Activated T-cell treated with anti-CD3 and anti-CD28 coated beads, Interleukin-2, amount 50 U/mL, for 1 hour (primary cell): ENCODE measurements at places on chromosomes 11 and 22.
A peak's percentile ranks its signal among the peaks of the same experiment; 100 is the strongest.

- DNase-seq: no peak
Measured at GRCh38 chr11:86923999-86924766, 31.0 kb downstream of the FZD4 start.

DNA sequence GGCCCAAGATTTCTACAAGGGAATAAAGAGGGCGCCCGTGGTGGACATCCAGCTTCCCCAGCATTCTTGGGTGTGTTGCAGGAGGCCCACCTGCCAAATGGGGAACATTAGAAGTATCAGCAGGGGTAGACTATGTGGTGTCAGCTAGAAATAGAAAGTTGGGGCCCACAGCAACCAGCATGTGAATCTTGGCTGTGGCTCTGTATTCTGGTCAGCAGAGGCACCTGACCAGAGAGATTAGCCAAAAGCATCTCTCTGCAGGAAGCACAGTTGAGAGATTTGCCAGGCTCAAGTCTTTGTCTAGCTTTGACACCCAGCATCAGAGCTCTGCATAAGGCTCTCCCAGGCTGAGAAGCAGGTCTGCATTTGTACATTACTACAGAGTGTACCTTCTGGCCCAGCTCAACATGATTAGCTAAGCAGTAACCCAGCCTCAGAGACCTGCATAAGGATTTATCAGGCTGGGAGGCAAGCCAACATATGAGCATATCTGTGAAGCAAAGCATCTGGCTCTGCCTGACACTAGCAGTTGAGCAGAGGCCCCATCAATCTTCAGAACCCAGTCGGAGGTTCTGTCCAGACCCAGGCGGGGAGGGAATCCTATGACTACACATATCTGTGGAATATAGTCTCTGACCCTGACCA, 79.9 kb downstream of the MS4A13 start:
- no peak for DNase-seq

- DNase-seq: no peak
Measured at GRCh38 chr22:23403152-23403719, 176.9 kb downstream of the IGLL1 start.

GRCh38 chr11:17260020-17260419, 16.5 kb upstream of the NUCB2 start:
- no peak for DNase-seq

DNA sequence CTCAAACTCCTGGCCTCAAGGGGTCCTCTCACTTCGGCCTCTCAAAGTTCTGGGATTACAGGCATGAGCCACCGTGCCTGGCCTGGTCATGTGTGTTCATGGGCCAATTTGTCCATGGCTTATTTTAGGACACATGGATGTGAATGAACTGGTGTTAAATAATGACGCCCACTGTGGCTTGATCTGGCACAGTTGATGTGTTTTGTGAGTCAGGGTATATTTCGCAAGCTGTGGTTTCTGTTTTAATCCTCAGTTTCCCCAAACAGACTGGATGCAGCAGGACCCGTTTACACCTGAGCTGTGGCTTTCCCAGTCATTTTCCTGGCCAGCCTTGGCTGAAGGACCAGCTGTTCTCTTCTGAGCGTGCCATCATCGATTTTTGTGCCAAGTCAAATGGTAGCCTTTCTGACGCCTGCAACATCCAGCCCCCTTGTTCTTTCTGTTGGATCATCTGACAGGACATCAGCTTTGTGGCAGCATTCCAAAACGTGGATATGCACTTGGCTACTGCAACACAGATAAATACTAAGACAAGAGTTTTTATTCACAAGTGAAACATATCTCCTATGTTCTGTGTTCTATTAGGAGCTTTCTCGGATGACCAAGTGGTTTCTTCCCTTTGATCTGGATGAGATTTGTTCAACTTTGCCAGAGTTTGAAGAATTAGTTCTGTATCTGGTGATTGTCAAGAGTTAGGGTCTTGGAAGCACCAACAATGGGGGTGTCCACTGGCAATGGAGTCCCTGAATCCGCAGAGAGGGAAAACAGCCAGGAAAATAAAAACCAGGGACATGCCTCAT, 40.0 kb upstream of the SEPTIN5 start:
- no peak for DNase-seq

DNA sequence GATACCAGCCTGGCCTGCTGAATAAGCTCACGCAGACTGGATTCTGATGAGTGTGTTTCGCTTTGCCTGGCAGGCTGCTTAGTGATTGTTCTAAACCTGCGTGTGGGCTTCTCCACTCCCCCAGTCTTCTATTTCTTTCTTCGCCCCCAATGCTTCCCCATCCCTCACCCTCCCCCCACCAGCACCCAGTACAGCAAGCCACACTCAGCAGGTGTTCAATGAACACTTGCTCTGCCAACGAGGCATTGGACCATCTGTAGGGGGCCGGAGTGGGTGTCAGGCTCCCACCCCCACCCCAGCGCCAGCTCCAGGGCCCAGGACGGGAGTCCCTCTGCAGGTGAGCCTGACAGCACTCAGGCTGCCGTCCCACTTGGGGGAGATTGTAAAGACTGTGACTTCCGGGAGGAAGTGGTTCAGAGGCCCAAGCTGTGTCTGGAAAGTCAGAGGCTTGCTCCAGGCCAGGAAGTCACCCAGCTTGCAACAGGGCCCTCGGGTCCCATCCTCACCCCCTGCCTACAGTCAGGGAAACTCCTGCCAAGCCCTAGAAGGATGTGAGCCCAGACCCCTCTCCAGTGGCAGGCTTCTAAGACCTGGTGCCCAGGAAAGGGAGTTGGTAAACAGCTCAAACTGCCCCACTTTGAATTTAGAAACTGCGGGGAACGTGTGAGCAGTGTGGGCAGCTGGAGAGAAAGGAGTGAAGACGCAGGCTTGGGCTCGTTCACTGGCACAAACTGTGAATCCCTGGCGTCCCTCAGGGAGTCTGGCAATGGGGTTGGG, 66.3 kb upstream of the PRDM11 start:
- peak; percentile 59 for DNase-seq

GRCh38 chr11:74138572-74138971, 32.2 kb downstream of the C2CD3 start:
- no peak for DNase-seq

DNA sequence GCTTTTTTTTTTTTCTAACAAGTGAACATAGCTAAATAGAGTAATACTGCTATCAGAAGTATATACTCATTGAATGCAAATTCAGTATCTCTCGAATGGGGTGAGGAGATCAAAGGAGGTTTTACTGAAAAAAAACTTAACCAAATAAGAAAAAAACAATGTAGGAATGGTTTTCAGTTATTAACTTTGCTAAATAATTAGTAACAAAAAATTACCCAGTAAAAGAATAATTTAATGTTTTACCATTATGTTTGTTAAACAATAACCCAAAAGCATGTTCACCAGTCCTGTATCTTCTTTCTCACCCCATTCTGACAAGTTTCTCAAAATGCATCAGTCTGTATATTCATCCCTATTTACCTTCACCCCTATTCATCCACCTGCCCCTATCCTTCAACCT, 22.6 kb upstream of the CTSC start:
- DNase-seq: no peak

DNA sequence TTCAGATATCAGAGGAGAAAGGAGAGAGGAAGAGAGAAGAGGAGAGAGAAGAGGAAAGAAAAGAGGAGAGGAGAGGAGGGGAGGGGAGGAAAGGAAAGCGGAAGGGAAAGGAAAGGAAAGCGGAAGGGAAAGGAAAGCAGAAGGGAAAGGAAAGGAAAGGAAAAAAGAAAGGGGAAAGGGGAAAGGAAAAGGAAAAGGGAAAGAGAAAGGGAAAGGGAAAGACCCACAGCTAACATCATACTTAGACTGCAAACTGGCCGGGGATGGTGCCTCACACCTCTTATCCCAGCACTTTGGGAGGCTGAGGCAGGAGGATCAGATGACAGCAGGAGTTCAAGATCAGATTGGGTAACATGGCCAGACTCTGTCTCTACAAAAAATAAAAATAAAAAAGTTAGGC, 11.4 kb downstream of the CHEK2 start:
- no peak for DNase-seq

DNA sequence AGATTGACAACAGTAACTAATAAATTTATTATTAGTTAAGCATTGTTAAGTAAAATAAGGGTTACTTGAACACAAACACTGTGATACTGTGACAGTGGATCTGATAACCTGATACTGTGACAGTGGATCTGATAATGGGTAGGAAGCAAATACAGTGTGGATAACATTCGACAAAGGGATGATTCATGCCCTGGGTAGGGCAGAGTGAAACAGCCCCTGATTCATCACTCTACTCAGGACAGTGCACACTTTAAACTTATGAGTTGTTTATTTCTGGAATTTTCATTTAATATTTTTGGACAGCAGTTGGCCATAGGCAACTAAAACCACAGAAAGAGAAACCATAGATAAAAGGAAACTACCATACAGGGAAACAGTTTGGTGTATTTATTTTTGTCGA, 60.8 kb upstream of the CTSC start:
- no peak for DNase-seq

- DNase-seq: no peak
Measured at GRCh38 chr11:2825889-2826678, 59.5 kb downstream of the CDKN1C start.

GRCh38 chr11:92376146-92376599, 151.6 kb downstream of the FAT3 start:
- DNase-seq: no peak

- no peak for DNase-seq
Measured at GRCh38 chr22:36729321-36729720, 25.8 kb upstream of the CACNG2 start.

DNA sequence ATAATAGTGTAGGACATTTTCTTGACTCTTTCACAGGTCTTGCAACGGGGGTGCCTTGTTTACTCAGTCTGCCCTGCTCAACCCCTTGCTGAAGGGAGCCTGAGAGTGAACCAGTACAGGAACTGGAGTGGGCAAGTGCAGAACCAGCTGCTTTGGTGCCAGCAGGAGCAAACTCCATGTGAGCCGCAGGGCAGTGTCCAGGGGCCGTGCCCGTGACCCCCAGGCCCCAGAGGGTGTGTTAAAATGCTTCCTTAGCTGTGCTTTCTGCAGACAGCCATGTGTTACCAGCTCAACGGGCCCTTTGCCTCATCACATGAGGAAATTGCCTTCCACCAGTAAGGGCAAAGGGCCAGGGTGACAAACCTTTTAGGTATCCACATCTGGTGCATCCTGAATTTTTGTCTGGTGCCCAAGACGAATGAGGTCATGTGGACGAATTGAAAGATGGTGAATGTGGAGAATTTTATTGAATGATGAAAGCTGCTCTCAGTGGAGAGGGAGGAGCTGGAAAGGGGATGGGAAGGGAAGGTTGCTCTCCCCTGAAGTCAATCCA, 53.6 kb upstream of the OR5D13 start:
- DNase-seq: no peak

GRCh38 chr11:44112091-44112821, 16.8 kb downstream of the EXT2 start:
- no peak for DNase-seq

- DNase-seq: no peak
Measured at GRCh38 chr22:27866135-27867084, 52.6 kb downstream of the PITPNB start.

- no peak for DNase-seq
Measured at GRCh38 chr22:48870436-48870835, 957.2 kb downstream of the BRD1 start.

- no peak for DNase-seq
Measured at GRCh38 chr22:30459181-30460052, 12.4 kb downstream of the SEC14L3 start.

DNA sequence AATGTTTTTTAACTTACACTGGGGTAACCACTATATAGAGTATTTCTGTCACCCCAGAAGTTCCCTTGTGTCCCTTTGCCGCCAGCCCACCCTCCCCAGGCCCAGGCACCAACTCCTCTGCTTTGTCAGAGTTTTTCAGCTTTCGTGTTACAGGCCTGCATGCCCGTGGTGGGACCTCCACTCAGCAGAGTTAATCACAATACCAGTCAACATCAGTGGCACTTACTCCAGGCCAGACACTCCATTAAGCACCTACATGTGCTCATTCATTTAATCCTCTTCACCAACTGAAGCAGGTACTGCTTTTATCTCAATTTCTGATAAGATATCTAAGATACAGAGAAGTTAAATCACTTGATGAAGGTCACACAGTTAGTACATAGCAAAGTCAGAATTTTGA, 63.3 kb downstream of the LIF start:
- DNase-seq: no peak

DNA sequence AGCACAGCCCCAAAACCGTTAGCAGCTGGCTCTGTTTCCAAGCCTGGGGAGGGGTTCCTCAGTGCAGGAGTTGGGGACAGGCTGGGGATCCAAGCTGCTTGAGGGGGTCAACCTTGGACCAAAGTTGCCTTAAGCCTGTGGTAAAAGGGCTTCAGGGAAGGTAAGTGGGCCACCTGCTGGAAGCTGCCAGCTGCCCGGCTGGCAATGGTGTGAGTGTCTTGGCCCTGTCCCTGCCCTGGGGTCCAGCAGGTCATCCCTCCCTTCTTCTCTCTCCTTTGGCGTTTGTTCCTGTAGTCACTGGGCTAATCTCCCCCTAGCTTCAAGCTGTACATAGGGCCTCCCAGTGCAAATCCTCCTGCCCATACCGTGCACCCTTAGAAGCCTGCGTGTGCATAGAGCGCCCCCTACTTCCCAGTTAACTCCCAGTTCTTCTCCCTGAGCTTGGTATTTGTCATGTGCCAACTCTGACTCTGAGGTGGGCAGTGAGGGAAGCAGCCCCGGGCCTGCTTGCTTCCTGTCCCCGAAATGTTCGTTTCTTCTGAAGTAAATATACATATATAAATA, 4.4 kb downstream of the TMEM258 start:
- no peak for DNase-seq

DNA sequence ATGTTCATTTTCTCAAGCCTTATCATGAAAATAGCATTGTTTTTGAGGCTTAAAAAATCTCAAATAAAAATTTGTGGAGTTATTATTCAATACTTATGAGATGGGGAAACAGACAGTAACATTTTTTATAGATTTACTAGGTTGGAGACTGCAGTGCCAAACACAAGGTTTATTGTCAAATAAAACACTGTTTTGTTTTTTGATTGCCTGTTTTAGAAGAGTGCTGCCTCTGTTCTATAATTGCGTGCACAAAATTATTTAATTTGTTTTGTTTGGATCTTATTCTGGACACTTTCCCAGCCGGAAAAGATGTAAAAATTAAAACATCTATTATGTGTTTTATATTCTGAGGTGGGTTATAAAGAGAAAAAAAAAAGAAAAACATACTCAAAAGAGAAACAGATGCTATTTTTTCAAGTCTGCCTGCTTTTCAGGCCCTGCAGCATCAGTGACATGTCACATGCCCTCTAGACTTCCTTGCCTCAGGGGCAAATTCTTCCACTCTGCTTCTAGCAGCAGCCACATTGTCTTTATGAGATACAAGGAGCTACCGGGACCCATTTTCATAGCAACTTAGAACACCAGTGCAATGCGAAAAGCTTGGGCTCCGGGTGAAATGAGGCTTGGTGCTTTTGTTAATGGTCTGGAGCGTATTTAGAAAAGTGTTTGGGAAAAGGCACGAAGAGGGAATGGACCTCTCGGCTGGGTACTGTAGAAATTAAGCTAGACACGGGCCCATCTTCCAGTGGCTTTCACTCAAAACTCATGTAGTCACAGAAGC, 77.5 kb downstream of the EFCAB6 start:
- no peak for DNase-seq

GRCh38 chr11:46247659-46248058, 29.8 kb upstream of the CREB3L1 start:
- DNase-seq: peak; percentile 33

GRCh38 chr11:2319791-2320472, 18.1 kb downstream of the TSPAN32 start:
- no peak for DNase-seq

GRCh38 chr11:77316733-77317342, 15.4 kb upstream of the GDPD4 start:
- no peak for DNase-seq
